ENCODE measurements at places on chromosomes 1 and 21.

GRCh38 chr21:38439426-38439825, 58.9 kb downstream of the ERG start:
- DNase-seq, result no peak

GRCh38 chr1:183188240-183188639, 2.2 kb downstream of the LAMC2 start:
- no peak for DNase-seq

DNA sequence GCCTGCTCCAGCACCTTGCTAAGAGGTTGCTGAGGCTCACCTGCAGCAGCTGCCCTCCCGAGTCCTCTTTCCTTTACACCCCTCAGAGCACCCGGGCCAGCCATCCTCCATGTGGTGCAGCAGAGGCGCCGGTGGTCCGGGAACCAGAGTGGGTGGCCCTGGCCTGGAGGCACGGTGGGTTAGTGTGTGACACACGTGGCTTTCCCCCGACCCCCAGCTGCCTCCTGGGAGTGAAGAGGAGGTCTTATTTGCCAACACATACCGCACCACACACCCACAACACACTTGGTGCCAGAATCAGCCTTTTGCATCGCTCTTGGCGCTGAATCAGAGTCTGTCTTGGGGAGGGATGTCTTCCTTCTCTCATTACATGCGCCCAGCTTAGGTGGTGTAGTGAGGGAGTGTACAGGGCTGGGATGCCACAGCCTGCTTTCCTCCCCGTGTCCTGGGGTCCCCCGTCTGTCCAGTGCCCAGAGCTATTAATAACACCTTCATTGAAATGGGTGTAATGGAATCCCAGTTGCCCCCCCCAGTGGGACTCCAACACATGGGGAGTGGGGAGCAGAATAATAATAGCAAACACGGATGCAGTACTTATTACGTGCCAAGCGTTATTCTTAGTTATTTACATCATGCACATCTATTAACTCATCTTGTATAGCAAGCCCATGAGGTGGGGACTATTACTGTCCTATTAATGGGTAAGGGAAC, 38.2 kb downstream of the MAPKAPK2 start:
- no peak for DNase-seq

DNA sequence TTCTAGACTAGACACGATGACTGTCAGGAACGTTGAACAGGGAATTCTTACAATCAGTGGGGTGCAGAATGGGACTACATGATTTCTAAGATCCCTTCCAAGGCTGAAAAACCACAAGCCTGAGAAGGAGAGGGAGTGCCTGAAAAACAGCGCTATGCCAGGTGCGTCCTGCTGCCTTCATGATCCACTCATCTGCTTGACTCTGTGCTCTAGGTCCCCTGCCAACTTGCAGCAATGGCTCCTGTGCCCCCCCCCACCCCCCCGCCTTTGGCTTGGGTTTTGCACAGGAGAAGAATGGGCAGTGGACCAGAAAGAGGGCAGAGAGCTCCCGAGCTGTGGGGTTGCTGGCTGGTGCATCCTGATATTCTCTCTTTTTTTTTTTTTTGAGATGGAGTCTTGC, 5.9 kb downstream of the SLC2A7 start:
- DNase-seq, result no peak

- no peak for DNase-seq
Observed at GRCh38 chr1:221839782-221840395, 98.0 kb upstream of the DUSP10 start.

GRCh38 chr1:160308451-160309184, 23.7 kb upstream of the PEX19 start:
- no peak for DNase-seq

DNA sequence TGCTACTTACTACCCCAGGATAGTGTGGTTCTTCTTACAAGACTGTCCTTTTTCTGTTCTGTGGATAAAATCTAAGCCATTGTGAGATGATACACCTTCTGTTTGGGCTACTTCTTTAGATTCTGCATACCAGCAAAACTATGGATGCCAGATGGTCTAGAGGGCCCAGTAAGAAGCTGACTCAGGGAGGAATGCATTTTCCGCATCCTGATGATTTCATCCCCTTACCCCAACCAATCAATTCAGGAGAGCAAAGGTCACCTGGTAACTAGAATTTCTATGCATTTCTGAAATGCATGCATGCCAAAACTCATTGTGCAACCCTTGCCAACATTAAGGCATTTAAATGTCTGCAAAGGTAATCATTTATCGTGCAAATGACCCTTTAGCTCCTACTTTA, 285.7 kb upstream of the ZP4 start:
- no peak for DNase-seq

DNA sequence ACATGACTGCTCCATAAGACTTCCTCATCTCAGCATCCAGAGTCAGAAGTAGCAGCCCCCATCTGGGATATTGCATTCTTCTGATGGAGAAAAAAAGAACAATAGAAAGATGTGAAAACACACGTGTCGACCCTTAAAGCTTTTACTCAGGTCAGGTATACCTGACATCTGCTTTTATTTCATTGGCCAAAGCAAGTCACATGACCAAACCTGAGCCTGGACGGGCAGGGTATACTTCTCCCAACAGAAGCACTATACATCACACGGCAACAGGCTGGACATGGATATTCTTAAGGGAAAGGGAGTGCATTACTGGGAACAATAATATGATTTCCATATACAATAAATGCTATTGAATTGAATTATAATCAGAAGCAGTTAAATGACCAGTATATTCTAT, 243.3 kb downstream of the LMO4 start:
- DNase-seq, result no peak

- DNase-seq, result no peak
Observed at GRCh38 chr1:95957748-95958147, 723.7 kb downstream of the RWDD3 start.

GRCh38 chr1:23567996-23568607, 8.8 kb upstream of the ID3 start:
- no peak for DNase-seq

GRCh38 chr1:53116933-53117600, 25.4 kb downstream of the SLC1A7 start:
- no peak for DNase-seq

DNA sequence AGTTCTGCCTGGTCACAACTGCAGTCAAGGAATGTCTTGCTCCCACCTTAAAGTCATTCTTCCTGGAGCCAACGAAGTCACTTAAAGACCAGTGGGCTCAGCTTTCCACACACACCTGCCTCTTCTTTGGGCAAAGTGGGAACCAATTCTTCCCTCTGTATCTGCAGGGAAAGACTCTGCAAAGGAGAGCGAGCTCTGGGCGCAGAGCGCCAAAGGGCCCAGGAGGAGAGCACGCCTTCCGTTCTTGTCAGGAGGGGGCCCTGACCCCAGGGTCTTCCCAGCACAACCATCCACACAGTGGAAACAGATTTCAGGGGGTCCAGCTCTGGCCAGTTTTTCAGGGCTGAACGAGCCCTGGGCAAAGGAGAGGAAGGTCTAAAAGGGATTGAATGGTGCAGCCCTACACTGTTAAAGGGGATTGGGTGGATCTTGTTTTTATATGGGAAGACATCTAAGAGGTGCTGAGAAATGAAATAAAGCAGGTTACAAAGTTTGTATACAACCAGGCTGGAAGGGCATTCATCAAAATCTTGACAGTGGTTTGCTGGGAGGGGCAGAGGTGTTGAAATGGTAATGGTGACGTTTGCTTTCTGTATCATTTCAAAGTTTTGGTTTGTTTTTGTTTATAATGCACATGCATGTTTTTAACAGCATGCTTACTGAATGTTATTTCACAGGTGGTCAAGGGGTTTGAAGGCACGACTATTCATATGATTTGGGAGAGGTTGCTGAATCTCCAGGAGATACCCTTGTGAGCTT, 6.8 kb upstream of the OLIG2 start:
- no peak for DNase-seq

DNA sequence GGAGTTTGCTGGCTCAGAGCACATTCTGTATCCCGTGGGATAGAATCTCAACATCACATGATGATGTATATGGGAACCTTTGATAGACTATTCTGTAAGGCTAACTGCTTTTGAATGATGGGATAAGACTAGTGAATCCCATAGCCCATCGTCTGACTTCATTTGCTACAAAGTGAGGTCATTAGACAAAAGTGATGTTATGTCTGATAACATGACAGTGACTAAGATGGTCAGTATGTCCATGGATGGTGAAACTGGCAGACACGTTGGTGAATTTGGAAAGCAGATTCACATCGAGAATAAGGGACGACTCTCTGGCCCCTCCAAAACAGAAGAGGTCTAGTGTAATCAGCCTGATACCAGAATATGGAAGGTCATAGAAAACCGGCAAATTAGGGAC, 108.4 kb downstream of the HHAT start:
- DNase-seq, result no peak

DNA sequence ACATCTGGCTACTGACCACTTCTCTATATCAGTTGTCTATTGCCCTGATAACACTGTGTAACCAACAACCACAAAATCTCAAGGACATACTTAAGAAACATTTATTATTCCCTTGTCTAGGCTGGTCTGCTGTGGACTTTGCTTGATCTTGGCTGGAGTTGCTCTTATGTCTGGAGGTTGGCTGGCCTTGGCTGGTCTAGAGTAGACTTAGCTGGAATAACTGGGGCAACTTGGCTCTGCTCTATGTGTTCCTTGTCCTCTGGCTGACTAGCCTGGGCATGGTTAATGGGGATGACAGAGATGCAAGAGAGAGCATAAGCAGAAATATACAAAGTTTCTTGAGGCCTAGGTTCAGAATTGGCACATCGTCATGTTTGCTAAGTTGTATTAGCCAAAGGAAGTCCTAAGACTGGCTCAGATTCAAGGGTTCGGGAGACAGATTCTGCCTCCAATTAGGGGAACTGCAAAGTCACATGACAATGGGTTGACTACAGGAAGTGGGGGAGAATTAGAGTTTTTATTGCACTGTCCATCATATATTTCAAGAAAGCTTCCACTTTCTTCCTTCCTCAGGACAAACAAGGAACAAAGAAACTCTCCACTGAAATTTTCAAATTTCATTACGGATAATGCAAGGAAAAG, 61.4 kb upstream of the HMCN1 start:
- DNase-seq, result no peak

DNA sequence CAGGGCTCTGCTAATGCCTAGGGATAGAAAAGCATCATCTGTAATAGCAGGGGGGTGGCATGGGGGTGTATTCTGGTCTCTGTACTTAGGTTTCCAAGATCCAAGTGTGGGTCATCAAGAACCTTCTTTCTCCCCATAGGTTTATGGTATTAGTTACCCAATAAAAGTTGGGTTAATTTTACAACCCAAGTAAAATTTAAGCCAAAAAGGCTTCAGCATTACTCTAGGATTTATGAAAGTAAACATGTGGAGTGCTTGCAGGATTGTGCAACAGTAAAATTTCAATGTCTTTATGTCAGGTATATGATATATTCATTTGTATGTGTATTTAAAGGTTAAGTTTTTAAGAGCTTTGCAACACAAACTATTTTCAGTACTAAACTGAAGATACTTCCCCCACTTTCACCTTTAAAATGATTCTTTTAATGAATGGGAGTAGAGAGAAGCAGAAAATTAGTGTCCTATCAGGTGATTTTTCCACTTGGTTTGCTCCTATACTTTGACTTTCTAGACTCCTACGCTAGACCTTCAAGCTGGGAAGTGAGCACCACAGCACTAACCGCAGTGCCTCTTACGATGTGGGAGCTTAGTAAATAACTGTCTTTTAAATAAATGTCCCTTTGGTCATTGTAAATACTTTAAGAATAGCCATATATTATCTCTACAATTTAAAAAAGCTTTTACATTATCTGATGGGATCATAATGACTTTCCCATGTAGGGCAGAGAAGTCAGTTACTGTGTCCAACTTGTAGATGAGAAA, 67.8 kb upstream of the UBE2U start:
- DNase-seq, result no peak

DNA sequence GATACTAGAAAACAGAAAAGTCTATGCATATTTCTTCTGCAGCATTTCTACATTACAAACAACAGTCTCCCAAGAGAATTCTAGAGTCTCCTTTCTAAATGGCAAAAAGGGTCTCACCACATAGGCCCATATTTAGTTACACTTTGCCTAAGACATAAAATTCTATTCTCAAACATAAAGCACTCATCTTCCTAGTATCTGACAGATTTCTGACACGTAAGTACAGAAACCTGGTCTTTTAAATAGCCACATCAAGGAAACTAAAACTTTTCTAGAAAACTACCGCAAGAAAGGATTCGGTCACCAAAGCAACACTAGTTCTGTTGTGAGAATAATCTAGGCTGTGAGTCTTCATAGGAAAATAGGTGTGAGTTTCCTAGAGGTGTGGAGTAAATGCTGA, 33.6 kb upstream of the CTSK start:
- DNase-seq, result no peak

GRCh38 chr1:197234581-197234980, 33.5 kb upstream of the CRB1 start:
- DNase-seq, result no peak

DNA sequence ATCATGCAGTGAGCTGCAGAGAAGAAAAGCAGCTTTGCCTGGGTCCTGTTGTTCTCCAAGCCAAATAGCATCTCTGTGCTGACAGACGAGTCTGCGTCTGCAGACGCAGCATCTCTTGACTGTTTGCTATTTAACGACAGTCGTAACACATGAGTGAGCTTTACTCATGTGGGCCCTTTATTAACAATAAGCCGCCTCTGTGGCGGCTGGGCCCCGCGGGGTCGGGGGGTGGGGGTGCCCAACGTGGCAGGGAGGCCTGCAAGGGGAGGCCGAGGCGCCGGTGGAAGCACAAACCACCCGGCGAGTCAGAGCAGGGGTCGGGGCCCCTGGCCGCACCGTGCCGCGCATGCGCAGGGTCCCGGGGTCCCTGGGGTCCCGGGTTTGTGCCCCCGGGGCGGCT, 435.1 kb downstream of the KIF26B start:
- DNase-seq, result no peak

DNA sequence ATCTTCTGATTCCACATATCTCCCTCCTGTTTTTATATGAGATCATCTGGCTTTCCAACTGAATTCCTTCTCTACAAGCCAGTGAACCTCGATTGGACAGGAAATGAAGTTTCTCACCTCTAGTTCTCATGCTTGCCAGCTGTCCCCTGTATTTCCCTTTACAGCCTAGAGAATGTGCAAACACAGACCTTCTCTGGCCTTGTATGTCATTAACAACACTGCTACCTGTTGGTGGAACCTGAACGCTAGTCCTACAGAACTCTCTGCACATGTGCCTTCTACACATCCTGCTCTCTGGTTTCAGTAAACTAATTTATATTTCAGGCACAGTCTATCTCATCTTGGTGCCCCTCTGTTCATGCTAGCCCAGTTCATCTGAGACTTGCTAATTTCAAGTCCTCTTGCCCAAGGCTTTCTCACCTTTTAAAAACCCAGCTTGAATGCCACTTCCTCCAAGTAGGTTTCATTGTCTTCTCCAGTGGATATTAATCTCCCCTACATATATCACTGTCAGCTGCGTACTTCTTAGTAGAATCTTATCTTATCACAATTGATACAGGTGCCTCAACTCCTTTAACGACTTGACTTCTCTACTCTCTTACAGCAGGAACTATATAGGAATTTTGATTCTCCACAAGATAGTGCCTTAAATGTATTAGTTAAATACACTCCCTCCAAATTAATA, 549.9 kb downstream of the PLPP3 start:
- DNase-seq, result no peak

GRCh38 chr1:88029899-88030298, 654.2 kb upstream of the PKN2 start:
- no peak for DNase-seq

GRCh38 chr1:32151319-32151787, 28.1 kb upstream of the TXLNA start:
- no peak for DNase-seq

- DNase-seq, result no peak
Observed at GRCh38 chr1:198491596-198491995, 48.9 kb downstream of the ATP6V1G3 start.
